ENCODE measurements at places on chromosomes 5 and 9.

DNA sequence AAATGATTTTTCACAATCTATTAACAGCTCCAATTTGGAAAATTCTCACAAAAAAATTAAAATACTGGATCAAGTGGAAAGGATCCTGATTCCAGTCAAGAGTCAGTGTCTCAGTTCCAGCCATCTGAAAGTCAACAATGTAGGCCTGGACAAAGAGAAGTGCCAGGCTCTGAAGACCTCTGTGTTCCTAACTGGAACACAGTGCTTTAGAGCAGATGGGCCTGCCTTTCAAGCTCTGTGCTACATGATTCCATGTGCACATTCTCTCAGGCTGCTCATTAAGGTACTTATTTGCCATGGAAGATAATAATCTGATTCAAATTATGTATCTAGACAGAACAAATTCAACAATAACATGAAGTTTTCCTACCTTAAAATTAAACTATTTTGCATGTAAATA, 30.2 kb upstream of the ALDH1A1 start:
- DNase-seq: no peak

GRCh38 chr5:159459951-159460538, 129.8 kb upstream of the IL12B start:
- DNase-seq: no peak

DNA sequence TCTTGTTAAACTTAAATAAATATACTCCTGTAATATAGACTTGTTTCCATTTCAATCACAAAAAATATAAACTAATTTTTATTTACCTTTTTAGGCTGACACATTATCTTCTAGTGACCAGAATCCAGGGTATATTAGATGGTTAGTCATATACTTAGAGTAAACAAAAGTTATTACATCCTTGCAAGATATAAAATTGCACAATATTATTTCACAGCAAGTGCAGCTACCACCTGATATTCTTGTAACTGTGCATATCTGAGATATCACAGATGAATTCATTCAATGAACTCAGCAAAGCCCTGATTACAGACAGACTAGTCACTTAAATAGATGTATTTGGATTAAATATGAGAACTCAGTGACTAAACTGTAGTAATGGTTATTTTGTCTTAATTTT, 25.6 kb upstream of the ARRDC3 start:
- DNase-seq: no peak

- no peak for DNase-seq
Measured at GRCh38 chr9:25418974-25419373, 259.3 kb downstream of the TUSC1 start.

GRCh38 chr9:133968966-133969617, 23.0 kb downstream of the VAV2 start:
- no peak for DNase-seq

DNA sequence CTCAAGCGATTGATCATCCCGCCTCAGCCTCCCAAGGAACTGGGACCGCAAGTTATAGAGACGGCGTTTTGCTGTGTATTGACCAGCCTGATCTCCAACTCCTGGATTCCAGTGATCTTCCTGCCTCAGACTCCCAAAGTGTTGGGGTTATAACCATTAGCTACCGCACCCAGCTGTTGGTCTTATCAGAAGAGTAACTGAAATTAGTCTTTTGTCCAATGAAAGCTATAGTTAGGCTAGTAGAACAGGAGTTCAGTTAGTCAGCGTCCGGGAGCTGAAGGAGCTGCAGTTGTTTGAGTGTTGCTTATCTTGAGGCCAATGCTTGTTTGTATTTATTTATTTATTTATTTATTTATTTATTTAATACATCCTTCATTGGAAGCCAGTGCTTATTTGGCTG, 3.2 kb upstream of the MIGA2 start:
- DNase-seq: no peak

Data from activated naive CD8-positive, alpha-beta T cell treated with anti-CD3 and anti-CD28 coated beads, Interleukin-2, amount 50 U/mL, for 16 hours (primary cell).